Activated T-helper 1 cell treated with anti-CD3 and anti-CD28 coated beads, Interleukin-2, amount 50 U/mL, for 16 hours (primary cell): ENCODE measurements at places on chromosomes 3 and 15.

DNA sequence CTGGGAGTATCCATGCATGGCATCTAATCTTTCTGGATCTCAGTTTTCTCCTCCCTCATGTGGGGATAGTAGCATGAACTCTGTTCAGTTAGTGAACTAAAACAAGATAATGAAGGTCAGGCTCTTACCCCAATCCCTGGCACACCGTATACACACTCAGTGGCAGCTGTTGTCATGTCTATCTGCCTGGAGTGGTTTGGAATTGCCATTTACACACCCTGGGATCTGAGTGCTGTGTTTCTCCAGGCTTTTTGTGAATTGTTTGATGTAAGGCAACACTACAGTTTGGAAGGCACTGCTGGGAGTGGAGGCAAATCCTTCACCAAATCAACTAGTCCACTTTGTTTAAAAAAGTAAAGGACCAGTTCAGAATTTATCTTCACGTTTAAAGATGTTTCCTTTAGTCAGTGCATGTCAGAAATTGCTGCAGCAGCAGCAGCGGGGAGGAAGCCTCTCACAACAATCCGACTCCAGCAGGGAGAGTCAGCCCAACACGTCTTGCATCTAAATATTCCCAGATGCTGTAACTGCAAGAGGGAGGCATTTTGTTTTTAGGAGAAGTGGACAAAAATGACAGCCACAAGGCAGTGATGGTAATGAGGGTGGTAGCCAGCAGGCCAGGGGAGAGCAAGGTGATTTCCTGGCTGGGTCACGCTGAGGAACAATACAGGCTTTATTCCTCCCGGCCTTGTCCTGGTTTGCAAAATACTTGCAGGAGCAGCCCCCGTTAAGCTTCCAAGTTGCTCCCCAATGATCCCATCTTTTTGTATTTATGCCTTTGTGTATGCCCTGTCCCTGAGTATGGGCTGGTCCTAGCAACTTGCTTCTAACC lies 128.5 kb upstream of the LRIG1 start:
- DNase-seq: no peak

DNA sequence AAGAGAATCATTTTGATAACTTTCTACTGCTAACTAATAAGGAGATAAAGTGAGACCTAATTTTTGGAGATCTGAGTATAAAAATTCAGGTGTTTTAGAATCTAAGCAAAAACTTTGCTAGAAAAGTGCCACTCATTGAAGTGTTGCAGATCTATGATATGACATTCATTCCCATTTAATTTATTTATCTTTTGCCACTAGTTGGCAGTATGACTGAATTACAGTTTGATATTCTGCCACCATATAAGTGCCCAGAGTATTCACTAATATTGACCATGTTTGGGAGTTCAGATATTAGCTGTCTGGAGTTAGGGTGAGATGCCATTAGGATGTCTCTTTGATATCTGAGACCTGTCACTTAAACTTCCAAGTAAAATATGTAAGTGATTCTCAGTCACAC lies 251.3 kb upstream of the GBE1 start:
- no peak for DNase-seq

DNA sequence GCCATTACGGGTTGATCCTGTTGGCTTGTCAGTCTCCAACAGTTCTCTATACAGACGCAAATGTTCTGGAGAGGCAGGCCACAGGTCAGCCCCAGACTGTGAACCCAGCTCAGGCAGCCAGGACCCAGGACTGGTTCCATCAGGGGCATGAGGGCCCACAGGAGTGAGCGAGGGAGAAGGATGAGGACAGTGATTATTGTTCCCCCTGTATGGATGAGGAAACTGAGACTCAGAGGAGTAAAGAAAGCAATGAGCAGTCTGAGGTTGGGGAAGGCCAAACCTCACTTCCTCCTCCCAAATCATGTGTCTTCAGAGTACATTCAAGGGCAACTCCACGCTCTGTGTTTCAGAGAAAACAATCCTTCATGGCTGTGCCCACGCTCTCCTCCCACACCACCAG lies 121.9 kb downstream of the RPLP1 start:
- no peak for DNase-seq

- no peak for DNase-seq
Observed at GRCh38 chr3:40211579-40211978, 97.9 kb upstream of the EIF1B start.

GRCh38 chr3:171348121-171348520 lies 112.1 kb downstream of the TNIK start:
- no peak for DNase-seq

DNA sequence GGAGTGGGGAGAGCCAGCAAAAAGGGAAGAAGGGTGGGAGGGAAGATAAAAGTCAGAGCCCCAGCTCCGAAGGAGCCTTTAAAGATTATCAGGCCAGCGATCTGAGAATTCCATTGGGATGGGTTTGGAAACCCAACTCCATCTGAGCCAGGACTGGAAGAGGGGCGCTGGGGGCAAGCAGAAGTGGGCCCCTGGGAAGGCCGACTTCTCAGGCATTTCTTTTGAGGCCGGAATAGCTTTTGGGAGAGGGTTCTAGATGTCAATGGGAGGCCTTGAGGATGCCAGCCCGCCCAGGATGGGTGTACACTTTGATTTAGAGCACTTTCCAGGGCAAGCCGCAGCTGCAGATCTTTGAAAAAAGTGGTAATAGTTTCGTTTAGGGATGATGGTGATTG lies 6.6 kb upstream of the SOX2 start:
- DNase-seq: no peak

- DNase-seq: no peak
Observed at GRCh38 chr3:106810300-106810875, 566.9 kb upstream of the CCDC54 start.

DNA sequence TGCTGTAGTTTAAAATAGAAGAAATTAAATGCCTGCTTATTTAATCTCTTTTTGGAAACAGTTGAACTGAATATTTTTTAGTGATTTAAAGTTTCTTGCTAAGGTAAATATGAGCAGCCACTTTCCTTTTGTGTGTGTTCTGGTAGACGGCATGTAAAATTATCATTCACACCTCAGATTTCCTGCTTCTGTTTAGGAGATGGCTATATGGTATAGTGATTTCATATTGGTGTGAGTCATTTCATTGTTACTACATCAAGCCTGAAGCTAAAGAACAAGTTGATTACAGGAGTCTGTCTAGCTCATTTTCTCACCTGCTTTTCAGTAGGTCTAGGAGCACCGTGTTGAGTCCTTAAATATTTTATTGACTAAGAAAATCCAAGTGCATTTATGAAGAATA lies 2.2 kb downstream of the LRCH3 start:
- DNase-seq: no peak

DNA sequence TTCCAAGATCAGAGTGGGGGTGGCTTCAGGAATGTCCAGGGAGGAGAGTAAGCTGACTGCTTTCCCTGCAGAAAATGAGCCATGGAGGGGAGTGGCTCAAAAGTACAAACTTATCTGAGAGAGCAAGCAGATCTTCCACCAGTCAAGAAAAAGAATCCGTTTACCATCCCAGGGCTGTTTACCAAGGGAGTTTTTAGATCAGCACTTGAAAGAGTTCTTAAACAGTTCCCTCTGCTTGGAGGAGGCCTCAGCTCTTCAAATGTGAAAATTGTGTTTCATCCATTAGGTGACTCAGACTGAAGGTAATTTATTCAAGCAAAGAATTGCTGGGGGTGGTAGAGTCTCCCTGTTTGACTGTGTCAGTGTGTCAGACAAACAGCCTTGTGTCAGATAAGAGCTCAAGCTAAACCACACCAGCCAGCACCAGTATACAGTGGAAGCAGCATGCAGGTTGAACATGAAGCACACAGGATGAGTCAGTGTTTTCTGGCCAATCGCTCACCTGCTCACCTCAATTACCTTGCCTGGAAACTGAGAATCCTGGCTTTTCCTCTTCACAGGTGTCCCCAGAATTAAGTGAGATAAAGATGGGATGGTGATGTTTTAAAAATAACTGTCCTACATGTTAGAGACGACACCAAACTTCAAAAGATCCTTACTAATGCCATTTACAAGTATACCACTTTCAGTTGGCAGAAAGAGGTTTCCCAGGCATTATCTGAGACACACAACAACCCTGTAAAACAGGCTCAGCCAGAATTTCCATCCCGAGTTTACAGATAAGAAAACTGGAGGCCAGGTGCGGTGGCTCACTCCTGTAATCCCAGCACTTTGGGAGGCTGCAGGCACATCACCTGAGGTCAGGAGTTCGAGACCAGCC lies 21.7 kb downstream of the SH3BP5 start:
- peak; percentile 16 for DNase-seq

DNA sequence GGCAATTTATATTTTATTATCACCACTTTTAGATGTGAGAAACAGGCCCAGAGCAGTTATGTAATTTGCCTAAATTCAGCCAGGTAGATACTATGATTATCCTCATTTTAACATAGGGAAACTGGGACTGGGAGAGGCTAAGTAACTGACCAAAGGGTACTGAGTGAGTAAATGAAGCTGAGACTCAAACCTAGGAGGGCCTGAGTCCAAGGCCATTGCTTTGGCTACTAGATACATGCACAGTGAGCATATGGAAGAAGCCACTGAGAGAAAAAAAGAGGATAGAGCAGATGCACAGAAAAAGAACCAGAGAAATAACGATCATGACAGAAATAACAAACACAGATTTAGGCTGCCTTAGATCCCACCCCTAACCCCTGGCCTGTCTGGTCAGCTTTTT lies 33.6 kb downstream of the USF3 start:
- no peak for DNase-seq

DNA sequence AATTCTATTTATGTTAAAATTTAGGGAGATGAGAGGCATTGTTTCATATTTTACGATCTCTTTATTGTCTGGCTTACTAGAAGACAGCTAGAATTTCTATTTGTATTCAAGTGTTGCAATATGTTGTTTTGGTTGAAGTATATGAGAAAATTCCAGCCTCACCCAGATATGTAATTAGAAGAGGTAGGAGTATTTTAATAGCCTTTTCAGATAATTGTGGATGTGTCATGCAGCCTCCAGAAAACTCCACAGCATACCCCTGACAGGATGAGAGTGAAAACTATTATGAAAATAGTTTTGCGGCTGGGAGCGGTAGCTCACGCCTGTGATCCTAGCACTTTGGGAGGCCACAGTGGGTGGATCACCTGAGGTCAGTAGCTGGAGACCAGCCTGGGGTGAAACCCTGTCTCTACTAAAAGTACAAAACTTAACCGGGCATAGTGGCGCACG lies 21.5 kb upstream of the USP3 start:
- no peak for DNase-seq

DNA sequence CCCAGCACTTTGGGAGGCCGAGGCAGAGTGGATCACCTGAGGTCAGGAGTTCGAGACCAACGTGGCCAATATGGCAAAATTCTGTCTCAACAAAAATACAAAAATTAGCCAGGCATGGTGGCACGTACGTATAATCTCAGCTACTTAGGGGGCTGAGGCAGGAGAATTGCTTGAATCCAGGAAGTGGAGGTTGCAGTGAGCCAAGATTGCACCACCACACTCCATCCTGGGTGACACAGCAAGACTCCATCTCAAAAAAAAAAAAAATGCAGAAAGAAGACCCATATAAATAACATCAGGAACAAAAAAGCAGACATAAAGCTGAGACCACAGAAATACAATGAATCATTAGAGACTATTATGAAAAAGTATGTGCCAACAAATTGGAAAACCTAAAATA lies 235.2 kb upstream of the VEPH1 start:
- no peak for DNase-seq

GRCh38 chr15:31483986-31484951 lies 157.6 kb downstream of the KLF13 start:
- DNase-seq: peak; percentile 35

GRCh38 chr3:29397406-29397805 lies 116.5 kb downstream of the RBMS3 start:
- no peak for DNase-seq

- DNase-seq: no peak
Observed at GRCh38 chr3:53238051-53238850, 17.6 kb downstream of the TKT start.

DNA sequence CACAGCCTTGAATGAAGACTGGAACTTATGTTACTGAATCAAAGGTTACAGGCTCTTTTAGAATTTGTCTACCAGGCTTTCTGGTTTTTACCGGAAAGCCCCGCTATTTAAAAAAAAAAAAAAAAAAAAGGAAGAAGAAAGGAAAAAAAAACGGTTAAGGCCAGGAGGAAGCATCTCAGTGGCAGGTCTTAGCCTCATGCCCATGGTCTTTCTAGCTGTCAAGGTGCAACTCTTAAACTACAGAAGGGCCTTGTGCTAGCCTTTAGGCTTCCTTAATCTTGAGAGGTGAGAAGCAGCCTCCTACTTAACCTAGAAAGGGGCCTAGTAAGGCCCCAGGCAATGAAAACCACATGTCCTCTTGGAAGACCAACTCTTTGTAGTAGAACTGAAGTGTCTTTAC lies 77.5 kb downstream of the TBC1D5 start:
- no peak for DNase-seq

- no peak for DNase-seq
Observed at GRCh38 chr15:60706145-60706544, 227.2 kb upstream of the ICE2 start.

DNA sequence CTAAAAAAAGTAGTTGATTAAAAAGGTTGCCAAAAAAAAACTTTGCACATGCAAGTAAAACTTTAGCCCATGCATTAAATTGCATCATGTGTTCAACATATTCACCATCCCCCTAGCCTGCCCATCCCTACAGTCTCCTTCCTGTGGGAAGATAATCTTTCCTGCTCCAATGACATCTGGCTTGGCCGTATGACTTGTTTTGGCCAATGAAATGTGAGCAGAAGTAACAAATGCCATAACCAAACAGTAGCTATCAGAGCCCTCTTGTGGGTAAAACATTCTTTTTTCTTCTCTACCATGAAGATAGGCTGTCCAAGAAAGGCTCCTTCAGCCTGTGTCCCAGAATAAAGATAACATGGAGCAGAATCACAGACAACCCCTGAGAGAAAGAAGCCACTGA lies 15.3 kb downstream of the ERC2 start:
- DNase-seq: no peak

DNA sequence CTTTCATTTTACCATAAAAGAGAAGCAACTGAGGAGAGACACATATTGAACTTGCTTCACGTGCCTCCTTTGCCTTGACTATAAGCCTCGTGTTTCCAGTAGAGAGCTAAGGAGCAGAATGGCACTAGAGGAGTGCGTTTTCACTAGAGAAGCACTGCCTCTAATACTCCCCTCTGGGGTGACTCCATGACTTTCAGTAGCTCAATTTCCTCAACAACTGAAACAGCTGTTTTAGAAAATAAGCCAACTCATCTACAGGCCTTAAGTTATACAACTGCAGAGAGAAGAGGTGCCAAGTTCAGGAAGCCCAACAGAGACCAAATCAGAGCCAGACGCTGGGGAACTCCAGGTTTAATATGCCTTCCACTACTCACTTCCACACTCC lies 1.9 kb downstream of the UBP1 start:
- DNase-seq: no peak

GRCh38 chr3:177283983-177284382 lies 86.7 kb upstream of the TBL1XR1 start:
- DNase-seq: no peak

DNA sequence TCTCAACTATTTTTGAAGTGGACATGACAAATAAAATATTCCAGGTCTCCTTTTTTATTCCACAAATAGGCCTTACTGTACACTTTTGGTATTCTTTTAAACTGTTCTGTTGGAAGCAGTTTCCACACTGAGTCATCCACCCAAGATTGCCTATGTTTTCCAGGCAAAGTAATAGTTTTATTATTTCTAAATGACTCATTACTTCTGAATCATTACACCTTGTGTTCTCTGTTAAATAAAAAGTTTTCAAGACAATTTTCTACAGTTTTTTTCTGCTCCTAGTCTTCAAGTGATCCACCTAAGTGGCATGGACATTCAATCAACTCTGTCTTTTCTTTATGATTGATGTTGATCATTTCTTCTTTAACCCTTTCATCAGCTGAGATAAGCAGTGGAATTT lies 26.5 kb downstream of the PPP2R3A start:
- DNase-seq: no peak
